Fibroblast of skin of back (primary cell): ENCODE measurements at places on chromosomes 11 and 22.
A peak's percentile ranks its signal among the peaks of the same experiment; 100 is the strongest.

- DNase-seq = no peak
Observed at GRCh38 chr11:120563703-120564572, 52.4 kb downstream of the GRIK4 start.

GRCh38 chr22:19629720-19630419 is 84.4 kb upstream of the SEPTIN5 start:
- peak; percentile 66 for DNase-seq

GRCh38 chr11:12125609-12126149 is 15.3 kb downstream of the MICAL2 start:
- no peak for DNase-seq

DNA sequence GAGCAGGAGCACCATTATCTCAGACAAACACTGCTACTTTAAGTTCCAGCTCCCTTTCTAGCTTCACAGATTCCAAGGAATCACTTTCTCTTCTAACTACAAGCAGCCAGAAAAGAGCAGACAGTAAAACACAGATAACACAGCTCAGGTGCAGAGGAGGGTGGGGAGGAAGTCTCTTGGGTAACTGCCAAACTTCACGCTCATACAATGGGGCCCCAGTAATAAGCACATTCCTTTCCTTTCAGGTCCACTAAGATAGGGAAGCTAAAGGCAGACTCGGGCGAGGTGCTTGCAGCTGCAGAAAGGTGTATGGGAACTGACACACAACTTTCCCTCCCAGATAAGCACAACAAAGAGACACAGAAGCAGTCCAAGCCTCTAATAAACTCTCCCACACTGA is 69.2 kb upstream of the OR9G4 start:
- no peak for DNase-seq

- DNase-seq = no peak
Observed at GRCh38 chr11:2655016-2655719, 44.6 kb downstream of the KCNQ1OT1 start.

GRCh38 chr22:45682064-45682463 is 10.4 kb downstream of the ATXN10 start:
- peak; percentile 27 for DNase-seq

- peak; percentile 69 for DNase-seq
Observed at GRCh38 chr22:50218996-50219727, 18.4 kb downstream of the SELENOO start.

GRCh38 chr11:27933992-27934829 is 173.7 kb downstream of the KIF18A start:
- peak; percentile 97 for DNase-seq

GRCh38 chr11:130370845-130371590 is 56.3 kb upstream of the ZBTB44 start:
- DNase-seq = no peak

DNA sequence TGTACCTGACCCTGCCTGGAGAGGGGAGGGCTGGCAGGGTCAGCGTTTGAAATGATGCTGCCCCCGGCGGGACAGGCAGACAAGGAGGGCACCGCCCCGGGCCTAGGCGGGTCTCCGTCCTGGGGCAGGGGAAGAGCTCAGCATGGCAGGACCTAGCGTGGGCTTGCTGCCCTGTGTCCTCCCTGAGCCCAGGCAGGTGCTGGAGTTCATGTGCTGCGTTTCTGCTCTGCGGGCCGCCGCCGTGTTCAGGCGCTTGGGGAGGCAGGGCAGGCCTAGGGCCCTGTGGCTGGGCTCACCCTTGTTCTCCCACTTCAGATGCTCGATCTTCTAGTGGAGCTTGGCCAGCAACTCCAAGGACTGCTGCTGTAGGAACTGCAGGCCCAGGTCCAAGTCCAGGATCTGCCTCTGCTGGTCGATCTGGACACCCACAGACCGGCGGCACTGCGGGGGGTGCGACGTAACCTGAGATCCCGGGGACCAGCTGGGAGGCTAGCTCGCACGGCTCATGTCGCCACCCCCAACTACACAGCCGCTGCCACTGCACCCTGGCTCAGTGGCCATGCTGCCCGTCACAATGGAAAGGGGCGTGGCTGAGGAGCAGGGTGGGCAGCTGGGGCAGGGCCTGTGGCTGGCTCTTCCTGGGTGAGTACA is 84.4 kb downstream of the MED15 start:
- peak; percentile 41 for DNase-seq

GRCh38 chr11:34605481-34606325 is 15.2 kb upstream of the EHF start:
- no peak for DNase-seq

- peak; percentile 5 for DNase-seq
Observed at GRCh38 chr11:29627541-29627940, 389.3 kb downstream of the KCNA4 start.

- DNase-seq = peak; percentile 59
Observed at GRCh38 chr11:119229741-119230140, 23.6 kb downstream of the CBL start.

DNA sequence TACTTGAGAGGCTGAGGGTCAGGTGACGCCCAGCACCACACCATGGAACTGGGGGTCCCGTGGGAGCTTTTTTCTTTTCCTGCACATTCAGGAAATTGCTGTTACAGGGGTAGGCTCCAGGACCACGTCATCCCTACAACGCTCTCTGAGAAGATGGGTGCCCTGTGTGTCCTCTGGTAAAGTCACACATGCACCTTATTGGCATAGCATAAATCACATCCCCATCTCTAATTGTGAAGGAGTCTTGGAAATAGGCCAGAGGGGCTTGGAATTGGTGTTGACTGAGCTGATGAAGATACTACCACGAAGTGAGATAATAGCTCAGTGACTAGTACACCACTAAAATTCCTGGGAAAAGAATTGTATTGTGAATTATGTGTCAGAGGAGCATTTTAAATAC is 57.6 kb downstream of the TNRC6B start:
- peak; percentile 29 for DNase-seq

GRCh38 chr22:40204321-40205116 is 26.8 kb downstream of the TNRC6B start:
- peak; percentile 90 for DNase-seq

GRCh38 chr11:121636800-121637176 is 184.0 kb upstream of the SORL1-AS1 start:
- DNase-seq = no peak

DNA sequence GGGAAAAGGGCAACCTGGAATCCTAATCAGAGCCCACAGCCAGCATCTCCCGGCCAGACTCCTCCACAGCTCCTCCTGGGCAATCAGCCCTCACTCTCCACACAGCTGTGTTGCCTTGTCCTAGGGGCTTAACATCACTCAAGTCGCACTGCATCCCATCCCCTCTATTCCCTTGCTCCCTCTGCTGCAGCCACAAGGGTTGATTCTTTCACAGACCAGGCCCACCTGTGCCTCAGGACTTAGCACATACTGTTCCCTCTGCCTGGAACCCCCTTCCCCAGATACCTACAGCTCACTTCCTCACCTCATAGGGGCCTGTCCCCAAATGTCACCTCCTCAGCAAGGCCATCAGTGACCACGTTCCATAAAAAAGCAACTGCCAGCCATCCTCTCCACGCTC is 18.4 kb downstream of the SPATA19 start:
- no peak for DNase-seq

GRCh38 chr11:71525188-71525937 is 1.7 kb upstream of the KRTAP5-7 start:
- DNase-seq = no peak

- DNase-seq = no peak
Observed at GRCh38 chr11:17805873-17806272, 71.3 kb downstream of the KCNC1 start.

DNA sequence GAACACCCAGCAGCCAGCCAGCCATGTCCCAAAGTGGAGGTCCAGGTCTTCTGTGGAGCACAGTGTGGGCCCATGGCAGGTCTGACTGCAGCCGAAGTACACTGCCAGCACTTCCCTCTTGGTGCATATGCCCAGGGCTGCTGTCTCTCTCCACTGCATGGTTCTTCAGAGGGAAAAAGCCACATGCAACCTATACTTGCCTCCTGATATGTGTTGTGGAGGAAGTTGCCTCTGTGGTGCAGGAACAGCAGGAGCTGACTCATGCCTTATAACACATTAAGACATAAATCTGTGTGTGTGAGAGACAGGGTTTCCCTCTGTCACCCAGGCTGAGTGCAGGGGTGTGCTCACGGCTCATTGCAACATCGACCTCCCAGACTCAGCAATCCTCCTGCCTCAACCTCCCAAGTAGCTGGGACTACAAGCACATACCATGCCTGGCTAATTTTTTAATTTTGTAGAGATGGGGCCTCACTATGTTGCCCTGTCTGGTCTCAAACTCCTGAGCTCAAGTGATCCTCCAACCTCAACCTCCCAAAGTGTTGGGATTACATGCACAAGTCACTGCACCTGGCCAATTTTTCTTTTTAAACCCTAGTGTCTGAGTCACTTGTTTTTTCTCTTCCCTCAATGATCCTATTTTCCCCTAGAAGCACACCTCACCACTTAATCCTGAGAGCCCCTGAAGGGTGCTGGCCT is 98.8 kb downstream of the MPPED2 start:
- DNase-seq = peak; percentile 9

GRCh38 chr22:28710107-28710506 is 30.5 kb upstream of the TTC28 start:
- DNase-seq = peak; percentile 17

GRCh38 chr11:99682646-99683045 is 661.9 kb downstream of the CNTN5 start:
- no peak for DNase-seq

DNA sequence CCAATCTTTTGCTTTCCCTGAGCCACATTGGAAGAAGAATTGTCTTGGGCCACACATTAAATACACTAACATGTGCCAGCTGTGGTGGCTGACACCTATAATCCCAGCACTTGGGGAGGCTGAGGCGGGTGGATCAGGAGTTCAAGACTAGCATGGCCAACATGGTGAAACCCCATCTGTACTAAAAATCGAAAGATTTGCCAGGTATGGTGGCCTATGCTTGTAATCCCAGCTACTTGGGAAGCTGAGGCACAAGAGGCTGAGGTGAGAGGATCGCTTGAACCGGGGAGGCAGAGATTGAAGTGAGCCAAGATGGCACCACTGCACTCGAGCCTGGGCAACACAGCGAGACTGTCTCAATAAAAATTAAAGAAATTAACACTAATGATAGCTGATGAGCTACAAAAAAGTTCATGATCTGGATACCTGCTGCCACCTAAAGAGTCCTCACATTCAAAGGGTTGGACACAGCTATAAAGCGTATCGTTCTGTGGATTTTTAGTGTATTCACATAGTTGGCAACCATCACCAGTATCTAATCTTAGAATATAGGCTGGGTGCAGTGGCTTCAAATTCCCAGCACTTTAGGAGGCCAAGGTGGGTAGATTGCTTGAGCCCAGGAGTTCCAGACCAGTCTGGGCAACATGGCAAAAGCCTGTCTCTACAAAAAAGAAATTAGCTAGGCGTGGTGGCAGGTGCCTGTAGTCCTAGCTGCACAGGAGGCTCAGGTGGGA is 3.4 kb upstream of the LDHC start:
- peak; percentile 38 for DNase-seq

- DNase-seq = peak; percentile 71
Observed at GRCh38 chr11:66429983-66430602, 8.6 kb downstream of the MRPL11 start.

DNA sequence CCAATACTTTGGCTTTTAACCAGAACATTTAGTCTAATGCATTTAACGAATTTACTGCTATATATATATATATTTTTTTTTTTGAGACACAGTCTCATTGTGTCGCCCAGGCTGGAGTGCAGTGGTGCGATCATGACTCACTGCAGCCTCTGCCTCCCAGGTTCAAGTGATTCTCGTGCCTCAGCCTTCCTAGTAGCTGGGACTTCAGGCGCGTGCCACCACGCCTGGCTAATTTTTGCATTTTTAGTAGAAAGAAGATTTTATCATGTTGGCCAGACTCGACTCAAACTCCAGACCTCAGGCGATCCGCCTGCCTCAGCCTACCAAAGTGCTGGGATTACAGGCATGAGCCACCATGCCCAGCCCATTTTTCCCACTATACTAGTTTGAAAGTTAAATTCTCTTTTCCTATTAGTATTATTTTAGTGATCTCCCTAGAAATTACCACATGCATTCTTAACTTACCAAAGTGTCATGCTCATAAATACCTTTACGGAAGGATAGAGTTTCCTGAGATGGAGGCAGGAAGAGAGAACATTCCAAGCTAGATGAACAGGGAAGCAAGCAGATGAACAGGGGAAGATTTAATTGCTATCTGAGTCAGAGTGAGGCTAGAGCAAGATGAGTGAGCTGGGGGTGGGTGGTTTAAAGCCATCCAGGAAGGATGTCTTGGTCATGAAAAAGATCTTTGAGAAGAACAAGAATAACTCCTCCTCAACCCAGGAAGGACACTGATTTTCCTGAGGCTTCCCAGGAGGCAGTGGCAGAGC is 4.4 kb upstream of the PGAP2 start:
- peak; percentile 62 for DNase-seq

- DNase-seq = no peak
Observed at GRCh38 chr22:38155703-38156102, 25.9 kb downstream of the PLA2G6 start.

DNA sequence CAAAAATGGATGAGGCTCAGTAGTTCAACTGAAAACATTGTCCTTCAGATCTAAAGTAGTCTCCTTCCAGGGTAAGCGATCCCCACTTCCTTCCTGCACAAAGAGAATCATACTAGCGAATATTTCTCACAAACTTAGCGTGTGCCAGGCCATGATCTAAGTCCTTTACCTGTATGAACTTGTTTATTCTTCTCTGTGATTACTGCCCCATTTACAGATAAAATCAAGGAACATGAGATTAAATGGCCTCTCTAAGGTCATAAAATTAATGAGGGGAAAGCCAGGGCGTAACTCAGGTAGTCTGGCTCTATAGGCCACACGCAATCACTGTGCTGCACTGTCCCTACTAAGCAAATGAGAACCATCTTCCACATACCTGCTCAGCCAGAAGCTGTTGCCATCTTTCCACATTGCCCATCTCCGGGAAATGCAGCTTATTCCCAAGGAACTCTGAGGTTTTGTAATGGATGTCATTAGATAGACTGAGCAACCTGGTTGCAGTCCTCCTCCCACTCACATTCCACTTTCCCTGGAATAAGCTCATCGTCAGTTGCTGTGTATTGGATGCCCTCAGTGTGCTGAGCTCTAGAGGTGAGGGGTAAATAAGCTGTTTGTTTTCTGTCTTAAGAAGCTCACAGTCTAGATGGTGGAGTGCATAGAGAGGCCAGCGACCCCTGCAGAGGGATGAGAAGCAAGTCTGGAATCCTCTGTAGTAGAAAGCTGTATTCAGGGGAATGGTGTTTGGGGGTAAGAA is 146.3 kb downstream of the SNX19 start:
- DNase-seq = no peak

GRCh38 chr11:69925366-69926196 is 106.4 kb upstream of the FGF3 start:
- DNase-seq = no peak

- no peak for DNase-seq
Observed at GRCh38 chr22:17707526-17707925, 66.7 kb downstream of the BID start.
